ENCODE measurements at places on chromosomes 12 and 14. TPM values are rescaled to one million over a fixed set of nuclear protein-coding genes. Genes with fewer than 3 reads are reported as not detected.

DNA sequence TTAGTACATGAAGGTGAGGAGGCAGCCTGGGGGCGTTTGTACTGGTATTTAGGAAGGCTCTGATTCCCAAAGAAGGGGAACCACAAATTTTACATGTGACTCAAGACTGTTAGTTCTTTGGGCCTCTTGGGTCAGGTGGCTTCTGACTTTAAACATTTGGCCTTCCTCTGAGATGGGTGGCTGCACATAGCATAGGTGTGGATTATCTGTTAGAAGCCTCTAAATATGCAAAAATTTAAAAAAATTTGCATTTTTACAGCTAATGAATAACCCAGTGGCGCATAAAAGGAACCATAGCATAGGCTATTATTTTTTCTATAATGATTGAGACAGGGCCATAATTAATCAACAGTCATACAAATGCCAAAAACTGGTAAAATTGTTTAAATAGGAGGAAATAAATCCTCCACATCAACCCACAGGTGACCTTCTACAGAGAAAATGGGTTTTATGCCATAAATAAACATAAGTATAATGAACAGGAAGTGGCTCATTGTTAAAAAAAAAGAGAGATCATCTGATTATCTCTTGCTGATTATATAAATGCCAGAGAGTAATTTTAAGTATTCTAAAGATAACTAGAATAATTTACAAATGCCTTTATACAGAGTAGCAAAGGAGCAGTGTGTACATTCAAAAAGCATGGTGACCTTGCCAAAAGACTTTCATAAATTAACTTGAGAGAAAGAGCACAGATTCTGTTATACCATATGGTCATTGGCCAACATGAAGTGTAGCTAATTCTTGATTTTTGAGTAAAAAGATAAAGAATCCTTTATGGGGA lies 284.2 kb upstream of the ATP2B1 start:
- DNase-seq = peak; percentile 23

DNA sequence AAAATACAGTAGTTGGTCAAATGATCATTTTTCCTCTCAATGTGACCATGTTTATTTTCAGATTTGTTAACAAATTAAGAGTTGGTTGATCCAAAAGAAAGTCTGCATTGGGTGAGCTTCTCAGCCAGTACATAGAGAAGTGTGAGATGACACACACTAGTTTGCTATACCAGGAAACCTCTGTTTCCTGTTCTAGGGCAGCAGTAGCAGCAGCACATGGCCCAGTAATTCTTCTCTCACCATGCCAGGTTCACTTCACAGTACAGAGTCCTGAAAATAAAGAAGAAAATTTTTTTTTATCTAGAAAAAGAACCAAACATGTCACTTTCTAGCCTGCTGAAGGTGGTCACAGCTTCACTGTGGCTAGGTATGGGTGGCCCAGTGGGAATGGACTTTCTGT lies 250.2 kb upstream of the OR4E1 start:
- DNase-seq = no peak

DNA sequence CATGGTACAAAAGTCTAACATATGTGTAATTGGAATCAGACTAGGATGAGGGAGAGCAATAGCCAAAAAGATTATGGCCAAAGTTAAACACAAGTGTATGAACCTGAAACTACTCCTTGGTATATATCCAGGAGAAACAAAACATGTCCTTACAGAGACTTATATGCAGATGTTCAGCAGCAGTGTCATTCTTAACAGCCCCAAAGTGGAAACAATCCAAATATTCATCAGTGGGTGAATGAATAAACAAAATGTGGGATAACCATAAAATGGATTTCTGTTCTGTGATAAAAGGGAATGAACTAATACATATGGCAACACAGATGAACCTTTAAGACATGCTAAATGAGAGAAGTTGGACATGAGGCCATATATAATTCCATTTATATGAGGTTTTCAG lies 30.2 kb downstream of the PWP1 start:
- no peak for DNase-seq

- DNase-seq = no peak
Measured at GRCh38 chr12:122789637-122790036, 15.3 kb downstream of the CCDC62 start.

Gene KCNA5
- total RNA-seq = not detected

Measured in A172 (cell line).